Hypothalamus (tissue), 51 donors: ENCODE measurements at places on chromosomes 5 and 9.

- no peak for DNase-seq
Measured at GRCh38 chr5:141637123-141637766, 448 bp downstream of the RELL2 start.

DNA sequence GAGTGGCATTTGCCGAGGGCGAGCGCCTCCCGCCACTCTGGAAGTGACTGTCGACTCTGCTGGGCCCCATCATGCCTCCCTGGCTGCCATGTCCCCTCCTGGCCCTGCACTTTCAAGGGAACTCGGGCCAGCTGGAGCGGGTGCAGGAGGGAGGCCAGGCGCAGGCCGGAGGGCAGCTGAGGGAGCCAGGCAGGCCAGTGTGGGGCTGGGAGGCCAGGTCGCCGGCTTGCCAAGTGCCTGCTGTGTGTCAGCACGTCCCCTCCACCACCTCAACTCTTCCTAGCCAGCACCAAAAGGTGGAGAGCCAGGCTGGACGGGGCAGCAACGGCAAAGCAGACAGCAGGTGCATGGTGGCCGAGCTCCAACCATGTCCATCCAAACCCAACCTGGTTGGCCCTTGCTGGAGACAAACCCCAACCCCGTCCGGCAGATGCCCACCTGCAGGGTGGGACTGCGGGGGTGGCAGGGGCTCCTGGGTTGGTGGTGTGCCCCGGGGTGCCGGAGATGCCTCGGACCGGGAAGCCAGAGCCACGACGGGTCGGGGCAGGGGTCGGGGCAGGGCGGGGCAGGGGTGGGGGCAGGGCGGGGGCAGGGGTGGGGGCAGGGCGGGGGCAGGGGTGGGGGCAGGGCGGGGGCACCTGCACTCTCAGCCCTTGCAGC, 36.5 kb upstream of the EGFL7 start:
- no peak for DNase-seq

GRCh38 chr5:107428303-107428813, 242.4 kb downstream of the EFNA5 start:
- DNase-seq = no peak

- DNase-seq = no peak
Measured at GRCh38 chr9:19782005-19782404, 6.8 kb downstream of the SLC24A2 start.

DNA sequence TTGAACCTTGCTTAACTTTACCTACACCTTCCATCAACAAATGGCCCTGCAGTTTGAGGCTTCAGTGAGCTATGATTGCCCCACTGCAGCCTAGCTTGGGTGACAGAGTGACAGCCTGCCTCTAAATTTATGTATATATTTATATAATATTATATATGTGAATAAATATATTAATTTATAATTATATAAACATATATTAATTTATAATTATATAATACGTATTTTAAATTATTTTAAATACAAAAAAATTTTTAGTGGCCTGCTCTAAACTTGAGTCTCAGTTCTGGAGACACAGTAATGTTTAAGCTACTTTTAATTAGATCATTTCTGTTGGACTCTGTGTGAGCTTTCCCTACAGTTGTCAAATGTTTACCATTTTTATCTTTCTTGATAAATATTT, 9.3 kb upstream of the SHC3 start:
- no peak for DNase-seq

DNA sequence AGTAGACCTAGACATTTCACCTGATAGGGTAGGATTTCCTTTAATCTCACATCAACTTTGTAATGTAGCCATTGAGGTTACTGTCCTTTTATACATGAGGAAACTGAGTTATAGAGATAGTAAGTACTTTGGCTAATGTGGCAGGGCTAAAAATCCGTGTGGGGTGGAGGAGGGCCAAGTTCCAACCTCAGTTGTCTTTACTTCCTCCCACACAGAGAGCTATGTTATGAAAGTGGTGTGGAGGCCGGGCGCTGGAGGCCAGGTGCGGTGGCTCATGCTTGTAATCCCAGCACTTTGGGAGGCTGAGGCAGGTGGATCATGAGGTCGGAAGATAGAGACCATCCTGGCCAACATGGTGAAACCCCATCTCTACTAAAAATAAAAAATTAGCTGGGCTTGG, 173.3 kb downstream of the PALM2AKAP2 start:
- no peak for DNase-seq

GRCh38 chr5:101292199-101292598, 389.1 kb upstream of the ST8SIA4 start:
- no peak for DNase-seq

DNA sequence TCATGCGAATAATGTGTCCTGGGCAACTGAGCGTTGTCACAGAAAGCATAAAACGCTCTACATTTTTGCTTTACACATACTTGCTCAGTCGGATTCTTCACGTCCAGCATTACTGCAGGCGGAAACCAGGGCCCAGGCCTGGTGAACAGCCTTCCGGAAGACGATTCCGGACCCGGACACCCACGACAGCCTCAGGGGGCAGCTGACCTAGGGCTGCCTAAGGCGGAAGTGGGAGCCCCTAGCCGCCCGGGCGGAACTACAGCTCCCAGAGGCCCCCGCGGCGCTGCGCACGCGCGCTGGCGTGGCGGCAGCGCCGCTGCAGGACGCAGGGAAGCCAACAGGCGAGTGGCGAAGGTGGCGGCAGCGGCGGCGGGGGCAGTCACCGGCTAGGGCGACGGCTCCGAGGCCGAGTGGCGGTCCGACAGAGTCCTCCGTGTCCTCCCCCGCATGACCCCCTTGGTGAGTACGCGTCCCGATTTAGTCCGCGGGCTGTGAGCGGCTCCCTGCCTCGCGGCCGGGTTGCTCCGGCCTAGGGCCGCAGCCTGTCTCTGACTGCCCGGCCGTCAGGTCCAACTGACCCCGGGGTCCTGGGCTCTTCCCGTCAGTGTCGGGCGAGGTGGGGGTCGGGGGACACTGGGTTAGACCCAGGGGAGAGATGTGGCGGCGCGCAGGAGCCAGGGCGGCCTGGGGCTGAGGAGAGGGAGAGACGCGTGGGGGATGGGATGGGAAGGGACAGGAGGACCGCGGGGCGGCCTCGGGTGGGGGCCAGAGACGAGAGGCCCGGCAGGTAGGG, at the start of gene GAPVD1:
Gene GAPVD1 (plus strand): TSS at position 326 of the 793 bp plus-strand sequence. CDS start 37,096 bp downstream, outside the sequence.
- peak; percentile 81 for DNase-seq

- DNase-seq = no peak
Measured at GRCh38 chr5:2018390-2018724, 135.6 kb upstream of the IRX4 start.

DNA sequence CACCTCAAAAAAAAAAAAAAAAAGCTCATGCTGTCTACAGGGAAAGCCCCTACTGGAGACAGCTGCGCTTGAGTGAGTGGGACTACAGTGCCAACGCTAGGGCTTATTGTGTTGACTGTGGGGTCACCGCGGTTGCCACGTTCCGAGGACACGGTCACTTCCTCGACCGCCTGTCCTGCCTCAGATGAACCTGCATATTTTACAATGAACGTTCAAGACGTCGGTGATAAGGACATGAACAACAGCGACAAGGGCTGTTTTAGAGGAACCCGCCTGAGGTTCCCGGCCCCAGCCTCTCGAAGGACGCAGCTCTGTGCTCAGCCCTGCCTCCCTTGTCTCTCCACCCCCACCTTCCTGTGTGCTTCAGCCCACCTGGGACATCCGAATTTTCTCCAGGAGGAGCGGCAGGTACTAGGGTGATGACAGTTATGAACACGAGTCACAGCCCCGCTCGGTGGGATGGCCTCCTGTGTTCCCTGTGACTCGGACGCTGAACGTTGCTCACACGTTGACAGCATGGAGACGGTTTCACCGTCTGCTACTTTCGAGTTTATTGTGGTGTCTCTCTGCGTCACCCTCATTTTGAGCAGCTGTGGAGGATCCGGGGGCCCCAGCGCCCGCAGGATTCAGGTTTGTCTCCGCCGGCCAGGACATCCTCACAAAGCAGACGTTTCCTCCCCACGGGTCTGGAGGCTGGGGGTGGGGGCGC, 11.3 kb upstream of the DIPK1B start:
- DNase-seq = no peak

DNA sequence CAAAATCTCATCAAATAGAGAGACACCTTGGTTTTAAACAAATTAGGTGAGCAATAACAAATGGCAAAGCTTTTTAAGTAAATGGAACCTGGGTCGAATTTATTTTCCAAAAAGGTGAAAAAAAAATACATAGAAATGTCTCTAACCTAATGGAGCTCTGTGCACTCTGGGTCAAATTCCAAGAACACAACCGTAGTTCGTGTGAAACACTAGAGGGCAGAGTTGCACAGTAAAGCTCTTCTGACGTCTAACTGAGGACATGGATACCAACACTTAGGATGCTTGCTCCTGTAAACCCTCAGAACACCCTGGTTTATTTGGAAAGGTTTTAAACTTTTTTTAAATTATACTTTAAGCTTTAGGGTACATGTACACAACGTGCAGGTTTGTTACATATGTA, 18.9 kb downstream of the MARCHF11 start:
- DNase-seq = no peak

DNA sequence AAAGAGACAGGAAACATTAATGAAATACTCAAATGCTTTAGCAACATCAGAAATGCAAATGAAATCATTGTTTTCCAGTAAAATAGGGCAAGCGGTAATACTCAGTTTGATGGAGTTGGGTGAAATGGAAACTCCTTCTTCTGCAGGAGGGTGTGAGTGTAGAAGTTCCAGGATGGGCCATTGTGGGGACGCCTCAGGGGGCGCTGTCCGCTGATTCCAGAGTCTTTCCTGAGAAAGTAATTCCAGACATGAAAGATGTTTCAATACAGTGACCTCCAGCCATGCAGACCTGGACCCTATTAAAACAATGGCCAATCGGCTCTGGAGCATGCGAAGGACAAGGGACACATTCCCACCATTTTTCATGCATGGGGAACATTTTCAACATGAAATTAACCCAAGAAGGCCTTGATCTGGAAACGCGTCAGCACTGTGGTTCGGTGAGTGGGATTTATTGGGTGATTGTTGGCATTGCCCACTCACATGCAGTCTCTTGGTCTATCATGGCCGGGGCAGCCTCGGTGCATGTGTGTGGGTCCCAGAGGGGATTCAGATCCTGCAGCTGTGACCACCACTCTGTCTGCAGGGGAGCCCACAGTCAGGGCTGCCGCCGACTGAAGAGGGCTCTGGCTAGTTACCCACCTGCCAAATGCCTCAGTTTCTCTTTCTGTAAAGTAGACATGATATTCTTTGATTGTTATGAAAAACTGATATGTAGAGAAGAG, 132.6 kb upstream of the IRX4 start:
- DNase-seq = no peak

DNA sequence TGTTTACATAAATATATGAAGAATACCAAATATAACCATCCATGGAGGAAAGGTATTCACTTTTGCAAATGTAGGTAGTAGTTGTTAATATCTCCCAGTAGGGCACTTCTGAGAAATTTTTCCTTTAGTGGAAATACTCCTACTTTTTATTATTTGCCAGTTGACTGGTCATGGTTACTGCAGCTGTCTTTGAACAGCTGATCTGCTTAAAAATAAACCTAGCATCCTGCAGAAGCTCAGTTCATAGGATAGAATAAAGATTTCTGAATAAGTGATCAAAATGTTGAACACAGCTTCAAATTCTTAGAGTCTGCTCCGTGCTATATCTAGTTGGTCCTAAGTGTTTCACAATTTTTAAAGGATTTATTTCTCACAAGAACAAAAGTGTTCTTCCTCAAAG, 270.7 kb upstream of the TRPC7 start:
- DNase-seq = no peak

- no peak for DNase-seq
Measured at GRCh38 chr5:96043446-96043845, 81.8 kb upstream of the ELL2 start.

DNA sequence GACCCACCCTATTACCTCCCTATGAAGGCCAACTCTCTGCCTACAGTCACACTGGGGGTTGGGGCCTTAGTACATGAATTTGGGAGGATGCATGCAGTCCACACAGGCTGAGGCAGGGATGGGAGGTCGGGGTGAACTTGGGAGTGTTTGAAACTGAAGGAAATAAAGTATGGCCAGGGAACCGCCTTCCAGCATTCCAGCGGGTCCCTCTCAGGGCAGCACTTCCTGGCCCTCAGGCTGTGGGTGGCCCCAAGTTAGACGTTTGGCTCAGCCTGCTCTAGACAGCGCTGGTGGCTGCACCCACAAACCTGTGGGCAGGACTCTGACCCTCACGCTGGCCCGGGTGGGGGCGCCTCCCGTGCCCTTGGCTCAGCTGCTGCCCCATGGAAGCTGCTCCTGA, 74.3 kb downstream of the UBE2QL1 start:
- DNase-seq = no peak

DNA sequence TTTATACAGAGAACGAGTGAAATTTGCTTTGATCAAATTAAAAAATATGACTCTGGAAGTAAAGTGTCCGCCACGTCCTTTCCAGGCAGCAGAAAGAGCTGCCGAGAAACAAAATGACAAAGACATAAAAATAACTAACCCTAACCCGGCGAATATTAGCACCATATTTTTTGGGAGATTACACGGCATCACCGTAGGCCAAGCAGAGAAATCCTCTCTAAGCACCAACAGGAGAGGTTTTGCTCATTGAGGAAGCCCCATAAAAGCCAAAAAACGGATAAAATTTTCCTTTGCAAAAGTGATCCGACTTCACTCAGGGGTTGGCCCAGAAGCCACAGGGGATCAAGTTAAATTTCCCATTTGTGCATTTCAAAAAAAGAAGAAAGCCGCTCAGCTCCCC, 70.9 kb downstream of the PCDH1 start:
- DNase-seq = no peak

GRCh38 chr5:151034422-151035379, 14.3 kb downstream of the GPX3 start:
- DNase-seq = no peak

DNA sequence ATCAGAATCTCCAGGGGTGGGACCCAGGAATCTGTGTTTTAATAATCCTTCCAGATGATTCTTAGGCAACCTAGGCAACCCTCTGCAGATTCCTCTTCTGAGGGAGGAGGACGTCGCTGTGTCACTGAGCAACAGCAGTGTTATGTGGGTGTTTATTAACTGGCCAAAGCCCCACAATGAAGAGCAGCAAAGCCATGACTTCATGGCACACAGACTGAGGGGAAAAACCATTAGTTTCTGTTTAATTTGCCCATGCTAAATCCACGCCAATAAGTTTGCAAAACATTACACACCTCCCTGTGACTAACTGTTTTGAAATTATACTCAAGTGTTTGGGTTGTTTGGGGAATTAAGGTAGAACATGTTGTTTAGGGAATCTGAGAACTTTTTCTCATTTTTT, 83.7 kb upstream of the TMED7 start:
- no peak for DNase-seq

DNA sequence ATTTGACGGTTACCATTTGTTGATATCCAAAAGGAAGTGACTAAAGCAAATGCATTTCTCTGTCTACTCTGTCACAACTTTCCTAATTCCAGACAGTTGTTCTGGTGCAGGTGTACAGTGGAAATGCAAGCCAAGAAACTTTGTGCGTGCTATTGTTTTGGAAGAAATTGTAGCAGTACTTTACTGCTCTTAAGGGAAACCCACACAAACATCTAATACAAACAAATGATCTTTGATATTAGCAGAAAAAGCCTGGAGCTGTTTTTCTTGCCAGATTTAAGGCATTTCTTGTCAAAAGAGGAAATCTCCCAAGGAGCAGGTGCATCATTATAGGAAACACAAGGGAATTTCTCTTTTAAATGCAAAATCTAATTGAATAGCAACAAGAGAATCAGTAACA, 2.0 kb downstream of the SNCAIP start:
- no peak for DNase-seq
